ENCODE measurements at places on chromosomes 7 and 10.

- DNase-seq, result no peak
Observed at GRCh38 chr10:128843972-128844371, 623.1 kb upstream of the MGMT start.

GRCh38 chr10:97408496-97408992, 7.4 kb upstream of the RRP12 start:
- no peak for DNase-seq

- no peak for DNase-seq
Observed at GRCh38 chr7:24836084-24836483, 78.8 kb upstream of the GSDME start.

GRCh38 chr7:133040674-133041073, 41.2 kb downstream of the CHCHD3 start:
- no peak for DNase-seq

GRCh38 chr7:76425156-76425555, 406 bp downstream of the ZP3 start:
- no peak for DNase-seq

DNA sequence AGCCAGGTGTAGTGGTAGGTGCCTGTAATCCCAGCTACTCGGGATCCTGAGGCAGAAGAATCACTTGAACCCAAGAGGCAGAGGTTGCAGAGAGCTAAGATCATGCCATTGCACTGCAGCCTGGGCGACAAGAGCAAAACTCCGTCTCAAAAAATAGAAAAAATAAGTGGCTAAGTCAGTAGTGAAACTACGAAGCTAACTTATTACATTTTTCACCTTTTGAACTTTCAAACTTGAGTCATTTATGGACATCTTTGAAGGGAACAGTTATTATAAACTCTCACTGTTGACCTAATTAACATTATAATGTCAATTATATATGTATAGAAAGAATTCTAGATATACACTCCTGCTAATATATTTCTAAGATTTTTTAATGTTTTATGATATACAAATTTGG, 541.5 kb upstream of the C7orf33 start:
- no peak for DNase-seq

- no peak for DNase-seq
Observed at GRCh38 chr7:123643495-123644441, 11.9 kb upstream of the LMOD2 start.

All from GOT3 (cell line).